ENCODE measurements at places on chromosomes 4 and X.
A peak's percentile ranks its signal among the peaks of the same experiment; 100 is the strongest.

GRCh38 chr4:182385897-182386296 lies 142.7 kb downstream of the TENM3 start:
- no peak for DNase-seq

DNA sequence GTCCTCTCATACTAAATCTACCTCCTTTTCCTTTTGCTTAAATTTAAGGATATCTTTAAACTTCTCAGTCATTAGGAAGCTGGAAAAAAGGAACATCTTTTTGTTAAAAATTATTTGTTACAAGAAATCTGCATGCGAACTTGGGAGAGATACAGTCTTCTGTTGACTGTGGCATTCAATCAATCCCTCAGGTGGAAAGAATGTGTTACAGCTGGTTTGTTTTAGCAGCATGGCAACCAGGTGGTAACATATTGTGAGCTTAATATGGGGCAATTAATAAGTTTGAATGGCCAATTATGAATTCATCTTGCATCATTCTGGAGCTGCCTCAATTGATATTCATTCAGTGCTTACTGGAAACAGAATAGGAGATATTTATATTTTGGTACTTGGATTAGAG lies 135.0 kb downstream of the GC start:
- DNase-seq, result no peak

DNA sequence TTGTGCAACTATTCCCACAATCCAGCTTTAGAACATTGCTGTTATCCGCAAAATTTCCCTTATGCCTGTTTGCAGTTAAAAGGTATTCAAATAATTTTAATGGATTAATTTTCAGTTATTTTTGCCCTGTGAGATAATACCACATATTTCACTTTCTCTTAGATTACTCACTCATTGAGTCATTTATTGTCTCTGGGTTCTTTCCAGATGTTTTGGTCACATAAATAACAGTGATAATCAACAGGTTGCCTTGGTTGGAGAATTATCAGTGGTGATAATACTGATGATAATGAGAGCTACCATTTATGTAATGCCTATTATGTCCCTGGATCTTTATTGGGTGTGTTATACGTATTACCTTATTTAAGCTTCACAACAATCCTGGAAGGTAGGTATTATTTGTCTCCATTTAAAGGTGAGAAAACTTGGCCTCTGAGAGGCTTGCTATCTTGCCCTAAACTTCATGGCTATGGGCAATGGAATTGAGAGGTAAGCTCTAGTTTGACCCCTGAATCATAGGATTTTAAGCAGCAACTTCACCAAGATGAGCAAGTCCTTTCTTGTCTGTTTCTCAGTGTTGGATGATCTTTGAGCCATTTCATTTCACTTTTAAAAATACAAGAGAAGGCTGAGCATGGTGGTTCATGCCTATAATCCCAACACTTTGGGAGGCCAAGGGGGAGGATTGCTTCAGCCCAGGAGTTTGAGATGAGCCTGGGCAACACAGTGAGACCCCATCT lies 87.4 kb downstream of the KIT start:
- peak; percentile 19 for DNase-seq

GRCh38 chr4:108185252-108185651 lies 16.5 kb upstream of the LEF1 start:
- no peak for DNase-seq

DNA sequence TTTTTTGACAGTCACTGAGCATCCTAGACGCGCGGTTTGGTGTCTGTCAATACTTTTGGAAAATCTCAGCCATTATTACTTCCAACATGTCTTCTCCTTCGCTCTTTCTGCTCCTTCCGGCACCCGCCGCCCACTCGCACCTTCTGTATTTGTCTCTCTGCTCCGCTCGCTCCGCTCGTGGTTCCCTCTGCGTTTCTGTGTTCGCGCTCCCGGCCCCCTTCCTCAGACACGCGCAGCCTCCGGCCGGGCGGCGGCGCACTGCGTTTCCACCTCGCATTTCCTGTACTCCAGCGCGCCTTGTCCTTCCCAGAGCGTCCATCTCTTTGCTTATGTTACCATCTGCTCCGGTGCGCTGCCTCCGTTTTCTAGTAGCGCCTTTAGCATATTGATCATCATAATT lies 21.1 kb downstream of the PDE6B start:
- no peak for DNase-seq

- DNase-seq, result no peak
Measured at GRCh38 chr4:26194764-26195163, 126.0 kb upstream of the RBPJ start.

DNA sequence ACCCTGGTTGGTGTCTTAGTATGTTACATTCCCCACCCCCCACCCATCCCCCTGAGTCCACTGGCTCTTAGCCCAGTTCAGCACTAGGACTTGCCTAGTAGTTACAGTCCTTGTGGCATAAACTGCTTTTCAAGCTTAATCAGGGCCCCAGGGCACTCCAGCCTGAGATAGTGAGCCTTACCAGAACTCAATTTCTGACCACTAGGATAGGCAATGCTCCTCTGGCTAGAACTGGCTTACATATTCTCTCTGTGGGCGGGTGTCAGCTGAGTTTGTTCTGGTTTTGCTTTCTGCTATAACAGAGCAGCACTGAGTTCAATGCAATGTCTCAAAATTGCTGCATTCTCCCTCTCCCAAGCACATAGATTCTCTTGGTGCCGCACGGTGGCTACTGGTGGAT lies 391.4 kb upstream of the DIPK2B start:
- DNase-seq, result no peak

- DNase-seq, result no peak
Measured at GRCh38 chr4:47135210-47135609, 103.8 kb downstream of the GABRB1 start.

DNA sequence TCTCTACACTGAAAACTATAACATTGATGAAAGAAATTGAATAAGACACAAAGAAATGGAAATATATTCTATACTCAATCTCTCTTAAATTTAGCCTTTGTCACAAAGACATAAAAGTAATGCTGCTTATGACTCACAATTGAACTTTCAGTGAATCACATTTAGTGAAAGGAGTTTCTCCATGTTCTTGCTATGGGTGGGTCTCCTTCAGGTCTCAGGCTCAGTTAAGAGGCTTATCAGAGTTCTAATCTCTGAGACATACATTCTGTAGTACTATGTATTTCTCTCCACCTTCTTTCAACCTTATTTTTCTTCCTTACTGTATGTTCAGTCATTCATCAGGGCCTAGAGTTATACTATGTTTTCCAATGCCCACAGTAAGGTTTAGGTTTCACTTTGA lies 220.9 kb downstream of the DTHD1 start:
- no peak for DNase-seq

DNA sequence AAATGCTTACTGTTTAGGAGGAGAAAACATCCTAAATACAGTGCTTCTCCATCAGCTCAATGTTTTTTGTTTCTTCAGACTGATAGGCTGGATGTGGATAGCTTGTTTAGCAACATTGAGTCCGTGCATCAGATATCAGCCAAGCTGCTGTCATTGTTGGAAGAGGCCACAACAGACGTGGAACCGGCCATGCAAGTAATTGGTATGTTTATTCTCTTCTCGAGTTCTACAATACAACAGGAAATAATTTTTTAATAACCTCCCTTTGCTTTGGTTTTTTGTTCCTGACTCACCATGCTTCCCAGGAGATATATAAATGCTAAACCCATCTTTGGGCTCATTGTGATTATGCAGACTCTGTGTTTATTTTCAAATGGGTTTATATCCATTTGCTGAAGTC lies 60.9 kb downstream of the ARHGEF38 start:
- DNase-seq, result no peak

DNA sequence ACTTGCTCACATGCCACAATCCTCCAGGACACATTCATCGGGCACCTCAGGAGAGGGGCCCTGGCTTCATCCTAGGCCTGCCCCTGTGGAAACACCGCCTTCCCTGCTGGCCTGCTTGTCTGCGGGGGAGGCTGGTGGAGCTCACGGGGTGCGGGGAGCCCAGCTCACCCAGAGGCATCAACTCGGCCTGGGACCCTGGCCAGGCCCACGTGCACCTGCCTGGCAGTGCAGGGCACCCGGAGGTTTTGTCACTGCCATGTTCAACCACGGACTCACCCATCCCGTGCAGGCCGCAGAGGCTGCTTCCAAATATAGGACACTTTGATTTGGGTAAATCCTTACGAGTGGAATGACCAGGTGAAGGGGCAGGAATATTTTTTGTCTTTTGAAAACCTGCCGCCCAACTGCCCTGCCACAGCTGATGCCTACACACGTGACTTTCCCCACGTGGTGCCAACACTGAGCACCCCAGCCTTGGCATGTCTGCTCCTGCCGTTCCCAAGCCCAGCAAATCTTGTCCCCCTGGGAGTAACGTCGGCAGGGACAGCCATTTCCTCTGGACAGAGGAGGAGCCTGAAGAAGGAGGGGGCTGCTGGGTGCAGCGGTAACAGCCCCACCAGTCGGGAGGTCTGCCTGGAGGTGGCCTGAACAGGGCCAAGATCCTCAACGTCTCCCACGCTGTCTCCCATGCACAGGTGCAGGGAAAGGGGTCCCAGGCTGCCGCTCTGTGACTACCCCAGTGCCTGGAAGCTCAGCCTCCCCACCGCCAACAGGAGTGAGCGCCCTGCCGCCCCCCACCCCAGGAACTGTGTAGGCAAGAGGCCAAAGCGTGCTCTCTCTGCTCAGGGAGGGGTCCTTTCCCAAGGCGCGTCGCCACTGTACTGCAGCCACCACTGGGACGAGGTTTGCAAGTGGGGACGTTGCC lies 8.5 kb downstream of the MXD4 start:
- DNase-seq, result no peak

GRCh38 chr4:113978561-113979147 lies 793 bp downstream of the ARSJ start:
- peak; percentile 36 for DNase-seq

- no peak for DNase-seq
Measured at GRCh38 chr4:26346203-26346620, 25.4 kb downstream of the RBPJ start.

- DNase-seq, result no peak
Measured at GRCh38 chrX:25016938-25017598, 1.3 kb upstream of the ARX start.

GRCh38 chrX:56248492-56248891 lies 16.3 kb downstream of the KLF8 start:
- peak; percentile 22 for DNase-seq

GRCh38 chr4:137599734-137600133 lies 67.4 kb upstream of the PCDH18 start:
- no peak for DNase-seq

DNA sequence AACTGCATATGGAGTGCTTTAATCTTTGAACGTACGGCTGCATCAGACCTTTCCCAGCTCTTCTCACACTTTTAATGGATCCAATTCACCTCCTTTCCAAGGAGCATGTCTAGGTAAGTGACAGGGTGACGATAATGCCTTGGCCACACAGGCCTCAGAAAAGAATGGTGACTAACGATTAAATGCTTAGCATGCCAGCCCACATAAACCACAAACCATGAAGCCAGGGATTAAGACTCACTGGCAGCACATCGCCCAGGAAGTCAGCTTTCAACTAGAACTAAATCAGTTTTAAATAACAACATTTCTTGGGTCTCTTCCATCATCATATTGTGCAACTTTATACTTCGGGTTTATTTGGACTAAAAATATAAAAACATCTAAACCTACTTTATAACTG lies 28.7 kb downstream of the INPP4B start:
- peak; percentile 96 for DNase-seq

- DNase-seq, result peak; percentile 80
Measured at GRCh38 chr4:48333587-48333986, 7.7 kb upstream of the SLAIN2 start.

GRCh38 chr4:128349921-128350320 lies 62.3 kb upstream of the PGRMC2 start:
- DNase-seq, result peak; percentile 74

DNA sequence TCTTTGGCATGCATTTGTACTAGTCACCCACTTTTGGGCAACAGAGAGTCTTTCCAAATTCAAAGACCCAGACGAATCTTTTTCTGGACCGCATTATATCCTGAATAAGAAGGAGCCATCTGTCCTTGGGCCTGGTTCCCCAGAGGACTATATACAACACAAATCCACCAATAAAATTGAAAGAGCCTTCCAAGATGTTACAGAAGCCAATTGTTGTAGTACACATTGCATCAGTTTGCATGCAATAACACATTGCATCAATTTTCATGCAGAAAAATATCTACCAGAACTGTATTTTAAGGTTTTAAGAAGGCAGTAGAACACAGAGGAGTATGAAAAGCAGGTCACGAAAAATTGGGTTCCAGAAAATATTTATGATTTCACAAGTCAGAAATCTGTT lies 203.2 kb downstream of the HTR2C start:
- DNase-seq, result no peak

GRCh38 chr4:27789773-27790172 lies 929.1 kb downstream of the STIM2 start:
- DNase-seq, result peak; percentile 62

GRCh38 chr4:71123951-71124350 lies 130.5 kb downstream of the DCK start:
- no peak for DNase-seq

- DNase-seq, result peak; percentile 54
Measured at GRCh38 chr4:104490770-104491480, 3.8 kb downstream of the CXXC4 start.

- DNase-seq, result peak; percentile 74
Measured at GRCh38 chrX:42755815-42756214, 22.1 kb downstream of the PPP1R2C start.

- peak; percentile 39 for DNase-seq
Measured at GRCh38 chrX:16695079-16695676, 17.3 kb downstream of the CTPS2 start.

DNA sequence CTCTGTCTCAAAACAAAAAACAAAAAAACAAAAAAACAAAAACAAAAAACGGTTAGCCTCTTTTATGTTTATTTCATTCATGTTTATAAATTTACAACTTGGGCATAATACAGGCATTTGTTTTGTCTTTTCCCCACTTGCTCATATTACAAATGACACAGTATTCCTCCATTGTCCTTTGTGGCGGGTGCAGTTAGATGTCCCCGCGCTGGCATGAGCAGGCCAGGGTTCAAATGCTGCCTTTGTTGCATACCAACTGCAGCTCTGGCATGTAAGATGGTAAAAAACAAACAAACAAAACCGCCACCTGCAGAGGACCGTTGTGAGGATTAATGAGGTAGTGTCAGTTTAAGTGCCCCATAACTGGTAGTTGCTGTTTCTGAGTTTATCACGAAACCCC lies 16.1 kb upstream of the HPF1 start:
- DNase-seq, result no peak

DNA sequence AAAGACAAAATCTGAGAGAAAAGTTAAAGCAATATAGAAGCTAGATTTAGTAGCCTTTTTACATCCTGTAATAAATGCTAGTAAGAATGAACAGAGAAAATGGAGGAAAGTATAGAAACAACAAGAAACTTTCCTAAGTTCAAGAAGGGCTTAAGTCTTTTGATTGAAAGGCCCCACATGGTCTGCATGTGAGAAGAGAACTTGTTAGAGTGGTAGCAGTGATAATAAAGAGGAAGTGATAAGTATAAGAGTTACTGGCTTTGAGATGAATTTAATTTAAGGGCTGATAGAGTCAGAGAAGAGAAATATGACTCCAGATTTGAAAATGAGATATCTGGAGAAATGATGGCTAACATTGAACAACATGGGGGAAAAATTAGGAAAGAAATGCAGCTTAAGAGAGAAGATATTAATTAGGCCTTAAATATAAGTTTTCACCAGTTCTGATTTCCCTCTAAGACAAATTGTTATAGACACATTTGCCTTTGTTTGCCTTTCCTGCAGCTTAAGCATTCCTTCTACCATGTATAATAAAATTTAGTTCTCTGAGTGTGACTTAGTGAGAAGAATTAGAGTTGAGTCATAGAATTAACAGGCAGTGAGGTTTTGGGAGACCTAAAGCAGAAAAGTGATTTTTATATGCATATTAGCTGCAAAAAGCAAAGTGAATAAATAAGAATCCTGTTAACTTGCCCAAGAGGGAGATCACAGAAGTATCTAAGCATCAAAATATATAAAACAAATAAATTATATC lies 18.4 kb downstream of the ZFX start:
- peak; percentile 24 for DNase-seq

GRCh38 chrX:150664290-150664689 lies 28.9 kb upstream of the MTMR1 start:
- no peak for DNase-seq

Data from fibroblast of skin of right quadriceps (primary cell).